ENCODE measurements at places on chromosomes 11 and 22.

DNA sequence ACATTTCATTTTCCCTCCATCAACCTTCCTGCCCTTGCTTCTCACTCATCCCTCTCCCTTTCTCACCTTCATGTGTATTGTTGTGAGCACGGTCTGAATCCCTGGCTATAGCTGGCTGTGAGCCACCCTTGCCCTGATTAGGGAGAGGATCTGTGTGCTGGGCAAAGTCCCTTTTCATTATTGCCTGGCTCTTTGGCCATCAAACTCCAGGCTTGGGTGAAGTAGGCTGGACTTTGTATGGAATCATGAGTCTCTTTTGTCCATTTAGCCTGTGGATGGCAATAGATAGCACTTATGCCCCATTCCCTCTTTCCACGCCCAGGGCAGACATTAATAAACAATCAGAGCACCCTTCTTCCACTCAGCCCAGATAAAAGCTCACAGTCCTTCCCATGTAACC lies 6.7 kb downstream of the MYO18B start:
- no peak for DNase-seq

- peak; percentile 77 for DNase-seq
Observed at GRCh38 chr11:76339221-76339620, 41.7 kb downstream of the THAP12 start.

GRCh38 chr11:43922744-43923405 lies 19.6 kb upstream of the C11orf96 start:
- no peak for DNase-seq

DNA sequence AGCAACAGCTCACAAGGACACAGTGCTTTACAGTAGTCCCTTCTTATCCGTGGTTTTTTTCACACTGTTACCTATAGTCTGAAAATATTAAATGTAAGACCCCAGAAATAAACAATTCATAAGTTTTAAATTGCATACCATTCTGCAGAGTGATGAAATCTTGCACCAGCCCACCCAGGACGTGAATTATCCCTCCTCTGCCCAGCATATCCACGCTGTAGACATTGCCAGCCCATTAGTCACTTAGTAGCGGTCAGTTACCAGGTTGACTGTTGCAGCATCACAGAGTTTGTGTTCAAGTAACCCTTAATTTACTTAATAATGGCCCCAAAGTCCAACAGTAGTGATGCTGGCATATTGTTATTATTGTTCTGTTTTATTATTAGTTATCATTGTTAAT lies 3.6 kb downstream of the CLTCL1 start:
- DNase-seq, result no peak

DNA sequence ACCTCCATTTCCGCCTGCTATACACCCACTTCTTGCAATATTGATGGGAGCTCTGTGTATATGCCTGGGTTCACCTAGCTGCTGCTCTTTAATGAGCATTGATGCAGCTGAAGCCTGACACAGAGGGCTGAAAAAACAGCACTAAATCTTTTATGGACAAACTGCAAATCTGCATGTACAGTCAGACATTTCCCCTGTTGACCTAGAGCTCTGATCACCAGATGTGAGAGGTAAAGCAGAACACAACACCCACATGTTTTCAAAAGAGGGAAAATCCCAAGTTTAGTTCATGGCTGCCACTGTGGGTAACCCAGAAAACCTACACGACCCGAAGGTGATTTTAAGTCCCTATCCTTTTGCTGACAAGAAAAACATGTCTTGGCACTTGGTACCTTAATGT lies 303.0 kb upstream of the PITPNB start:
- no peak for DNase-seq

DNA sequence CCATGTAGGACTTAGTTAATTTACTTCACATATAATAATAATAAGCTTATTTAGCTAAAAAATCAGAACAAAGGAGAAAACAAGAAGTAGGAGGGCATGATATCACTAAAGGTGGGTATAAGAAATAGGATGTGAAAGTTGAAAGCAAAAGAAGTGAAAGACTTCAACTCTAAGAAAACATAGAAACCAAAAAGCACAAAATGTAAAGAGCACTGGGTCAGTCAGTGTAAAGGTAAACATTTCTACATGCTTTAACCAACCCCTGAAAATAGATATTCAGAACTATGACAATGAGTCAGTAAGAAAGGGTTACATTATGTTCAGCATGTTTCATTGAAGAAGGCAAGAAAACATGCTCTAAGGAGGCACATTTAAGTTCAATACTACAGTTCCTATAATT lies 298.8 kb downstream of the SWAP70 start:
- DNase-seq, result no peak

DNA sequence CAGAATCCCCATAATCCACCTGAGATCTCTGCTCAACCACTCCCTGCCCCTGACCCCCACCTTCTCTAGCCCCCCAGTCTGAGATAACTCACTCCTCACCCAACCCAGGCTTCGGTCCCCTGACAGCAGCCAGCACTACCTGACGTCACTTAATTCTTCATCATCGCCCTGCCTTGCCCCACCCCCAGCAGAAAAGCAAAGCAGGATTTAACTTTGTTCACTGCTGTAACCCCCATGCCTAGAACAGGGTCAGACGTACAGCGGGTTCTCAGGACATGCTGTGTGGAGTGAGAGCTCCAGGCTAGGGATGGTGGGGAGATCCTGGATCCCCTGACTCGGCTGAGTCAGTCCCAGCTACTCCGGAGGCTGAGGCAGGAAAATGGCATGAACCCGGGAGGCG lies 45.8 kb downstream of the ELFN2 start:
- no peak for DNase-seq

DNA sequence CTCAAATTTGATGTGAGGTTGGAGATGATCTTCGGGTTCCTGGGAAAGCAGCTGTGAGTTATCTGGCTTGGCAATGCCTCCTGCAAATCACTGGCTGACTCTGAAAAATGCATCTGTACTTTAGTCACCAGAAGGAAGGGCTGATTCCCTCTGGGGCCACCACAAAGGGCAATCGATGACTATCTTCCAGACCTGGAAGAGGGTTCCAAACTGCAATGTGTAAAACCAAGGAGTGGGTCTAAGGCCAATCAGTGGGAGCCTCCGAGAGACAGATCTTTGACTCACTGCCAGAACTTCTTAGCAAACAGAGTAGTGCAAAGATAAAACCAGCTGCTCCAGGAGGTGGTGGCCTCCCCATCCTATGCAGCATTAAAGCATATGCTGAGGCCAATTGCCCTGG lies 29.1 kb upstream of the PAK1 start:
- no peak for DNase-seq

- DNase-seq, result peak; percentile 91
Observed at GRCh38 chr11:2885678-2886081, at the start of gene CDKN1C. CDKN1C (minus strand) TSS chr11:2885775; CDS start chr11:2885456, 319 bp downstream.

DNA sequence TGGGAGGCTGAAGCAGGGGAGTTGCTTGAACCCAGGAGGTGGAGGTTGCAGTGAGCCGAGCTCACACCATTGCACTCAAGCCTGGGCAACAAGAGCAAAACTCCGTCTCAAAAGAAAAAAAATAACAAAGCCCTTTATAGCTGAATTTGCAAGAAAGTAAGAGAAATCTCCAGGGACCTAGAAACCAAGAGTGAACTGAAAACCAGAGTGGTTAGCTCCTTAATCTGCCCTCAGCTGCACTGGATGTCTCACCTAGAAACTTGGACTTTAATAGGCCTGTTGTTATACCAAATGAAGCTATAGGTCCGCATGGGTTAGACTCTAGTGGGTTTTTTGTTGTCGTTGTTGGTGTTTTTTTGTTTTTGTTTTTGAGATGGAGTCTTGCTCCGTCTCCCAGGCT lies 4.1 kb downstream of the NEU3 start:
- DNase-seq, result no peak

All from muscle of back (tissue), 13 donors.